ENCODE measurements at places on chromosomes 1 and 21.
A peak's percentile ranks its signal among the peaks of the same experiment; 100 is the strongest.

GRCh38 chr1:4665456-4665855 lies 11.0 kb downstream of the AJAP1 start:
- no peak for DNase-seq

GRCh38 chr1:21904704-21905520 lies 32.2 kb downstream of the HSPG2 start:
- no peak for DNase-seq

GRCh38 chr1:108050158-108050557 lies 85.2 kb upstream of the VAV3 start:
- no peak for DNase-seq

DNA sequence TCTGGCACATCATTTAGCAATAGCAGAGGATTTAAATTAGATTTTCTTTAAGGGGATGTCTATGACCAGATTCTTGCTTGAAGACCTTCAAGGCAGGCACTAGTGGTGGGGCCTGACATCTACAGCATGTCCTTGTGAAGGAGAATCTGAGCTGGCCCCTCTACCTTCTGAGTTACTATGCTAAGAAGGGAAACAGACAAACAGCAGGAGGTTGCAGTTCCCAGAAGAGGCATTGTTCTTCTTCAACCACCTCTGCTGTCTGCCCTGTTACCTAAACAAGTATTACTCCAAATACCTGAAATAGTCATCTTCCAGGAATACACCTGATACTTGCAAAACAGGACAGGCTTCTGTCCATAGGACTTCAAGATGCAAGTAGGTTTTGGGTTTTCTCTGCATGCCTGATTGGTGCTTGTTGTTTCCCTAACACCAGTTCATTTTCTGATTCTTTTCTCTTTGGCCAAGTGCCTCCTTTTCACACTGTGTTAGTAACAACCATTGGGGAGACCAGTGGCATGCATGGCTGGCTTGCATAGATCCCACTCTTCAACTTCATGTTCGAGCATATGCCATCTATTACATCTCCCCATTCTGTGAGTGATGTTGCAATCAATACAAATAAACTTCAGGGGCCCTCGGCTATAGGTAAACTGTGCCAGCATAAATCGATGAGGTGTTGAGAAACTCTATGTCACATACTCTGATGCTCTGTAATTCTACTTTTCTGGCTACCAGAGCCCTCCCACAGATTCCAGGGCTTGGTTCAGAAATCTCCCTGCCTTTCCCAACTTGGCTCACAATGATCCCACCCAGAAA lies 93.0 kb upstream of the DUSP10 start:
- no peak for DNase-seq

- DNase-seq = peak; percentile 34
Observed at GRCh38 chr1:222095606-222096475, 354.0 kb upstream of the DUSP10 start.

GRCh38 chr1:206556750-206557635 lies 49.7 kb downstream of the RASSF5 start:
- peak; percentile 73 for DNase-seq

DNA sequence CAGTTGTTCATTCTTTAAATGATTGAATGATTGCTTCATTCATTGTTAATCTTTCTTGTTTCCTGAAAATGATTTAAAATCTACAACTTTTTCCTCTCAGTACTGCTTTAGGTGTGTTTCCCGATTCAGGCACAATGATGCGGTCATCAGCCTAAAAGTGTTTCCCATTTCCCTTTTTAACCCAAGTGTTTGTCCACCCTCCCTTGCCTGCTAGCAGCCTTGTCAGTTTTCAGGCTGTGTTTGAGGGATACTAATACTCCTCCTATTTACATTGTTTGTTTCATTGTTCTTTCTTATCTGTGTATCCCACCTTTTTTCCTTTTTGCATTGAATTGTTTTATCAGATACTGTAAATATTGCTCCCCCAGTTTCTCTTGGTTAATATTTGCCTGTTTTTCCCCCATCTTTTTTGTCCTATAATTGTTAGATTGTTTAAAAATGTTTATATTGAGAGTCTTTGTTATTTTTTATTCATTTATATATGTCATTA lies 131.1 kb downstream of the KIAA0319L start:
- no peak for DNase-seq
